RWPE1 (cell line): ENCODE measurements at places on chromosomes 2 and 18.

GRCh38 chr2:64422466-64422865 lies 31.5 kb upstream of the LGALSL start:
- DNase-seq: no peak

- no peak for DNase-seq
Measured at GRCh38 chr18:30709595-30709994, 332.9 kb downstream of the DSC3 start.

DNA sequence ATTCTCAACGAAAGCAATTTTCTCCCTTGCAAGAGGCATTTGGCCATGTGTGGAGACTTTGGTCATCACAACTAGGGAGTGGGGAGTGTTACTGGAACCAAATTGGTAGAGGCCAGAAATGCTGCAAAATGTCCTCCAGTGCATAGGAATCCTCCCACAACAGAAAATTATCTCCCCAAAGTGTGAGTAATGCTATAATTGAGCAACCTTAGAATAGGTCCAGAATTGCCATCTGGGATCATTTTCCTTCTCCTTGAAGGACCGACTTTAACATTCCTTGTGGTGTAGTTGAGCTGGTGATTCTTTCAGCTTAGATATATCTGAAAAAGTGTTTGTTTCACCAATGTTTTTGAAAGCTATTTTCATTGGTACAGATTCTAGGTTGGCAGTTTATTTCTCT lies 111.2 kb upstream of the SMIM21 start:
- DNase-seq: no peak

DNA sequence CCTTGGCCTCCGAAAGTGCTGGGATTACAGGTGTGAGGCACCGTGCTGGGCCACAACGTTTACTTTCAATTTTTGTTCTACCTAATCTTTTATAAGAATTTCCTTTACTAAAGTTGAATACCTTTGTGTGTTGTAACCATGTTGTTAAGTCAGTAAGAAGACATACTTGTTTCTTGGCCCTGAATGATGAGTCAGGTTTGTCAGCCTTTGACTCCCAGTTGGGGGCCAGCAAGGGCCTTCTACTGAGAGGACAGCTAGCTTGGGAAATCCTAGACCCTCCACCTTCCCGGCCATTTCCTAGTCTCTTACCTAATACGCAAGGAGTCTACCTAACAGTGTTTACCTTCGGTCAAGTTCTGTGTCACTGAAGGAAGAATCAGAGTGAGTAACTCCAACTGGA lies 22.7 kb downstream of the MTHFD2 start:
- DNase-seq: no peak
